Glomerular endothelial cell (primary cell): ENCODE measurements at places on chromosomes 1 and 21.

GRCh38 chr1:118081387-118081786 lies 103.6 kb downstream of the SPAG17 start:
- DNase-seq: no peak

- DNase-seq: no peak
Measured at GRCh38 chr1:61375082-61375880, 292.9 kb downstream of the NFIA start.

DNA sequence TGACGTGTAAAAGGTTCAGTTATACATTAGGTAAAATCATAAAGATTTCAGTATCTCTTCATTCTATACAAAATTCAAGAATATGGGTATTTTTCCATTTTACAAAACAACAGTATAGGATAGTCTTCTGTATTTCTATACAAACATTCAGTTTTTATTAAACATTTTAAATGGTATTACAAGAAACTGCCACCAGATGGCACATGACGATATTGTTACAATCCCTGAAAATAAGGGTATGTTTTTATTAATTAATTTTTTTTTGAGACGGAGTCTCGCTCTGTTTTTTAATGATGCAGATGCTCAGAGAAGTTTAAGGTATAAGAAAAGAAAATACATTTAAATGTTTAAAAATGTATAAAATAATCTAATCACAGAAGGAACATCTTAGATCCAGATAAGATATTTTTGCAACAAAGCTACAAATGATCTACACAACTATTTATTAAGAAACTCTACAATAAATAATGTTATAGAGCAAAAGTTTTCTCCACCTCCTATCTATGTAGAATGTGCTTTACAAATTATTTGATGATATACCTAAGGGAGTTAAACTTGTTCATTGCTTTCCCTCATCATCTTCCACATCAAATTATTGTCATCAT lies 23.5 kb upstream of the RSBN1 start:
- DNase-seq: peak; percentile 47

DNA sequence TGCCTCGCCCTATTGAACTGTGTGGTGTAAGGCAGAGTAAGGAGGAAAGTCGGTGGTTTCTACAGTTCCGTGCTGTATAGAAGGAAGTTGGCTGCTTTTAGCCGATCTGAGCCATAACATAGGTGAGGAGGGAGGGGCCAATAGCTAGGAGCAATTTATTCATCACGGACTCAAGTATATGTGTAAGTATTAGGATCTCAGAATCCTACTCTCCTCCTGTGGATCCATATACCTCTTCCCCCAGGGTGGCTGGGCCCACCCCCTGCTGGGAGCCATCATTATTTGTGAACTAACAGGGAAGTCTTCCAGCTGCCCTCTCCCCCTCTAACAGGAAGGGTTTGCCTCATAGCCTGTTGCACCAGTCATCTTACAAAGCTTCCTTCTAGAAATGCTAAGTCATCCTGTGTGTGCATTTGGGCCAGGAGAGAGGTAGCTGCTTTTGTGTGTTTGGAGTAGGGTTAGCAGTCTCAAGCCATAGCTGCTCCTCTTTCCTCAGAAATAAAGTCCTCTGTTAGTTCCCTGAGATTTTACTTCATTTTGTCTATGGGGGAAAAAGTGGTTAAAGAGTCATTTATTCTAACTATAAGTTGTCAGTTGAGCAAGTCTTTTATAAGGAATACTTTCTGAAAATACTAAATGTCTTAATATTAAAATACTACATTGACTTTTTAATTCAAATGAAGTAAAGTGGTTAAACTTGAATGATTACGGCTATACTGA lies 14.9 kb upstream of the CENPS start:
- no peak for DNase-seq

DNA sequence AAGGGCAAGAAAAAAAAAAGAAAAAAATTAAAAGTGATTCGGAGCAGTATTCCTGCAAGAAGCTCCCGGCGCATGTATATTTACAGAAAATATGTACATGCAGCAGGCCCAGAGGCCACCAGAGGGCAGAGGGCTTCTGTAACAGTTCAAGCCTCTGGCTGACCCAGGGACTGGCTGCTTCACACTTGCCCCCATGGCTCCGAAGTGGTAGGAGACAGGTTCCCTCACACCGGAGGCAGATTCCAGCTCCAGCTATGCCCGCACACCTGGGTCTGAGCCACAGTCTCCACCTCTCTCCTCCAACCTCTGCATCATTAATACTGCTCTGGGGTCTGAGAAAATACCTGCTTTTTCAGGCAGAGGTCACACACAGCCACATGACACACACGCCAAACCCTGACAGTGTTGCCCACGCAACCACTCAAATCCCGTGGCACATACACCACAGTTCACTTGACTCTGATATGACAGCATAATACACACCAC lies 2.2 kb upstream of the ARHGAP30 start:
- DNase-seq: no peak

- no peak for DNase-seq
Measured at GRCh38 chr1:84027368-84027767, 28.4 kb upstream of the TTLL7 start.

GRCh38 chr1:67618285-67619018 lies 66.5 kb upstream of the GADD45A start:
- peak; percentile 90 for DNase-seq

DNA sequence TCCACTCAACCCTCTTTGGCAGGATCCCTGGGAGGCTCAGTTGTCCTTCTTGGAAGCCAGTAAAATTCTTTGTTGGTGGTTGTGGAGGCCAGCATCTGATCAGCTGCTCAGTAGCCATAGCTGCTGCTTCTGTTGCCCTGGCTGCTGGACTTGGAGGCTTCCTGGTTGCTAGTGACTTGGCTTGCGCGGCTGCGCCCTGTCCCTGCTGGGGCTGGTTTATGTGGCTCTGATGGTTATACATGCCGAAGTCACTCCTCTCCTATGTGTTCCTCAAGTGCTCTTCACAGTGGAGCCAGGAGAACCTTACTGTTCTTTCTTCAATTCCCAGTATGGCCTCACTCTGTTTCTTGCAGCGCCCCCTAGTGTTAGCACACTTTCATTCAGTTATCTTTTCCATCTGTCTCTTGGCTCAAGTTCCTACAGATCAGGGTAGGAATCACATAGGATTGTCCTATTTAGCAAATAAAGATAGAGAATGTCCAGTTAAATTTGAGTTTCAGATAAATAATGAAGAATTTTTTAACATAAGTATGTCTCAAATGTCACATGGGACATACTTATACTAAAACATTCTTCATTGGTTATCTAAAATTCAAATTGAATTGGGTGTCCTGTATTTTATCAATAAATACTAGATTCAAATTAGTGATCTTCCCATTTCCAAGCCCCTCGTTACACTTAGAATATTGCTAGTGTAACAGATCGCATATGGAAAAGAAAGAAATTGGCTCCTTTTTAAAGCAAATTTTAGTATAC lies 176.5 kb downstream of the TGFB2 start:
- DNase-seq: no peak

- no peak for DNase-seq
Measured at GRCh38 chr21:44847261-44848056, 26.0 kb downstream of the PTTG1IP start.

DNA sequence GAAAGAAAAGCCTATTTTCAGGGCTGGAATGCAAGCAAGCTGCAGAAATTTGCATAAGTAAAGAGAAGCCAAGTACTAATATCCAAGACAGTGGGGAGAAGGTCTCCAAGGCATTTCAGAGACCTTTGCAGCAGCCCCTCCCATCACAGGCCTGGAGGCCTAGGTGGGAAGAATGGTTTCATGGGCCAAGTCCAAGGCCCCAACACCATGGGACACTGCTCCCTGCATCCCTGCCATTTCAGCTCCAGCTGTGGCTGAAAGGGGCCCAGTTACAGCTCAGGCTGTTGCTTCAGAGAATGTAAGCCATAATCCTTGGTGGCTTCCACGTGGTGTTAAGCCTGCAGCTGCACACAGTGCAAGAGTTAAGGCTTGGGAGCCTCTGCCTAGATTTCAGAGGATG lies 16.9 kb upstream of the COL6A1 start:
- no peak for DNase-seq

DNA sequence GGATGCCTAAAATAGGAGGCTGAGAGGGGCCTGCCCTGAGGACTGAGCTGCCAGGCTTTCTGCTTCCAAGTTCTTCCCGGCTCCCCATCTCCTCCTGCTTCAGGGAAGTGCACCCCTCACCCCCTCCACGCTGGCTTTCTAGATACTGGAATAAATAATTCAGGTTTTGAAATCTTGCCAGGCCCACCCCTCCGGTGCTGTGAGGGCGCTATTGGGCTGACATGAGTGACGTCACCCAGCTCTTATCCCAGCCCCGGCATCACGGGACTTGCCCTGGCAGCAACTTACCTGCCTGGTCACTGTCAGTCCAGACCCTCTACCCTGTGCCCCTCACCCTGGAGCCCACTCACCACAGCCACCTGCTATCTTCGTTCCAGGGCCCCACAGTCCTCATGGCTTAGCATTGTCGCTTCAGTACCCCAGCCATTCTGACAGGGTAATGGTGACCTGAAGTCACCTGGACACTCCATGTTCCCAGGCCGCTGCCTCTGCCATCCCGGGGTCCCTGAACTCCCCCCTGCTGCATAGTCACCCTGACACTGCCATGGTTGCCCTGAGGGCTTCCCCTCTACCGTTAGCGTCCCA lies 819 bp upstream of the GPR3 start:
- DNase-seq: no peak

DNA sequence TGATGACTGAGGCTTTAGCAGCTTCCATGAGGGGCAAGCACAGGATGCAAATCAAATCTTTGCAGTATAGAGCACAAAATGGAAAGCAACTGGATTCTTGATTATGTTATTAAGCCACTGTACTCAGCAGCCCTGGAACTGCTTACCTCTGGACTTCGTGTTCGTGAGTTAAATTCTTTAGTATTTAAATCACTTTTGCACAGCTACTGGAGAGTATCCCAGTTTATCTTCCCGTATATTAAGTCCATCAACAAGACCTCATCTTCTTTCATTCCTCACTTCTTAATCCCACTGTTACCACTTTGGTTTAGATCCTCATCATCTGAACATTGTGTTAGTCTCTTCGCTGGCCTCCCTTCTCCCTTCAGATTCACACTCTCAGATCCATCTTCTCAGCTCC lies 108.9 kb downstream of the GREM2 start:
- no peak for DNase-seq

- no peak for DNase-seq
Measured at GRCh38 chr1:60402816-60403215, 329.2 kb upstream of the C1orf87 start.

DNA sequence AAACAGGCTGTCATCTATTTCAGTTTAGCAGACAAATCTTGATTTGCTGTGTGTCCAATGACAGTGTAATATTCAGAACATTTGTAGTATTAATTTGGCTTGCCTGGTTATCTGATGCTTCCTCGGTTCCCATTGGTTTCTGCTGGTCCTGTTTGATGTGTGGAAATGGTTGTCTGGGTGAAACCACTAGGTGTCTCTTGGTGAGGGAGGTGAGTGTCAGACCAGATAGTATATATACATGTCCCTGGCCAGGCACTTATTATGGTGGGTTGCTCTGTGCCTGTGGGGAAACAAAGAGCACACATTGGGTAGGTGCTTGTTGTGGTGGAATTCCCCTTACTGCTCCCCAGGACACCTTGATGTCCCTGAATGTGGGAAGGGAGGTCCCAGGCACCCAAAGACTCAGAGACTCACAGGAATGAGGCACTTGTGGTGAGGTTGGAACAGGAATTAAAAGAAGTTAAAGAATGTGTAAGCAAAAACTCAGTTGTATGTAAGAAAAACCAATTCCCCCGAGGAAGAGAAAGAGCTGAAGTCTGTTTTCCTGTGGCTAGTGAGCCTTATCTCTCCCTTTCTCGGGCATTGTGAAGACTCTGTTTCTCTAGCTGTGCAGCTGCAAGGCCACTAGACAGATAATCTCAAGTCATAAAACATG lies 1519.1 kb downstream of the BRINP3 start:
- no peak for DNase-seq

GRCh38 chr1:202680586-202681352 lies 29.5 kb downstream of the SYT2 start:
- DNase-seq: no peak

DNA sequence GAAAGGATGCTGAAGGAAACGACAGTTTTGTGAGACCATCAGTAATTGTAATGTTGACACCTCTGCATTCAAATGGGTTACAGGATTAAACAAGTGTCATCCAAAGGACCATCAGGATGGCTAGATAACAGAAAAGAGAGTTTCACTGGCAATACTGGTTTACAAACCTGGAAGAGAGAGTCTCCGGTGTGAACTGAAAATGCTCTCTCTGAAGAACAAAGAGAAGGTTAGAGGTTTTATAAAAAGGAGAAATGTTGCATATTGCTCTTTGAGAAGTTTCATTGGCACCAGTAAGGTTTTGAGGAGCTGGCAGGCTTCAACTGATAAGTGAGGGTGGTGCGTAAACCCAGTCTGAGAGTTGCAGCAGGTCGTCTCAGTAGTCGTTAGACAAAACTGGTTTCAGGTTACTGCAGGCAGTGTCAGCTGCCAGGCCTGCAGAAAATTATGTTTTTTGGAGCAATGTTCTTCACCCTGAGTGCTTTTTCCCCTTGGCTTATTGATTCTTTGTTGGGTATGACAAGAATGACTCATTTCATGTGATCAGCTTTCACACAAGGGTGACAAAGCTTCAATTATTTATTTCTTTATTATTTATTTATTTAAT lies 42.2 kb downstream of the KCNK1 start:
- DNase-seq: no peak

DNA sequence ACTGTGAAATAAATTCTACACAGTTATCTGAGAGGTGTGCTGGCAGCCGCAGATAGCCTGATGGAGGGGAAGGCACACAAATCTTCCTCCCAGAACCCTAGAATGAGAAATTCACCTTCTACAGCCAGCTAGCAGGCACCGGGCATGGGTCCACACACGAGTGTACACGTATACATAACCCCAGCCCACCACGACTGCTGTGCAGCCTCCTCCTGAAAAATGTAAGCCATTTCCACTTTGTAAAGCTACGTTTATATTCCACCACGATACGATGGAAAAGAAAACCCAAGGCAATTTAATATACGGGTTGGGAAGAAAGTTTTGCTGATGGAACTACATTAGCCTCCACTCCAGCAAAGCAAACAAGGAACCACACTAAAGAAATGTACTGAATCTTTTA lies 1.8 kb downstream of the BTG3 start:
- DNase-seq: no peak

- DNase-seq: no peak
Measured at GRCh38 chr1:180311011-180311730, 81.1 kb downstream of the LHX4 start.

- no peak for DNase-seq
Measured at GRCh38 chr1:109527098-109527811, 12.4 kb upstream of the GPR61 start.

- peak; percentile 69 for DNase-seq
Measured at GRCh38 chr1:22025368-22026155, 24.1 kb downstream of the CELA3A start.

GRCh38 chr21:44923480-44924084 lies 2.9 kb upstream of the ITGB2 start:
- no peak for DNase-seq

GRCh38 chr1:89112871-89113613 lies 12.9 kb downstream of the GBP2 start:
- DNase-seq: no peak
